ENCODE measurements at places on chromosomes 16 and 17. TPM values are rescaled to one million over a fixed set of nuclear protein-coding genes. Genes with fewer than 3 reads are reported as not detected.

DNA sequence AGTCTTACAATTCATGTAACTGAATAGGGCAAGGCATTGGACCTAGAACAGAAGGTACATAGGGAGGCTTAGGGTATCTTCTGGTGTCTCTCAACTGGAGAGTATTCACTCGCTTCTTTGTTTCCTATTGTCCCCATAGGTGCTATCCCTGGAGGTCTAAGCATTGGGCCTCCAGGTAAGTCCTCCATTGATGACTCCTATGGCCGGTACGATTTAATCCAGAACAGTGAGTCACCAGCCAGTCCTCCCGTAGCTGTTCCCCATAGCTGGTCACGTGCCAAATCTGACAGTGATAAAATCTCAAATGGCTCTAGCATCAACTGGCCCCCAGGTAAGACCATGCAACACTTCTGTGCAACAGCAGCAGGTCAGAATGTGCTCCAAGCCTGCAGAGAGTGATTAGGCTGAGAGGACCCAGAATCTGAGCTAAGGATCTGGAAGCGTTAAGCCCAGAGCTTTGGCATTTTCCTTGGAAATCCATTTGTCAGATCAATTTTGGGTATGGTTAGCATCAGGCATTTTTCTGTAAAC lies 35.7 kb downstream of the TMC6 start:
- DNase-seq, result no peak
- no peaks in the 10 kb centered on the region for H3K27me3 ChIP-seq
- H3K27ac ChIP-seq, result no peak overlapping the region
- no peak overlapping the region for H3K4me3 ChIP-seq
- no peaks in the 10 kb centered on the region for H3K4me1 ChIP-seq
- H3K36me3 ChIP-seq, result no peaks in the 10 kb centered on the region

DNA sequence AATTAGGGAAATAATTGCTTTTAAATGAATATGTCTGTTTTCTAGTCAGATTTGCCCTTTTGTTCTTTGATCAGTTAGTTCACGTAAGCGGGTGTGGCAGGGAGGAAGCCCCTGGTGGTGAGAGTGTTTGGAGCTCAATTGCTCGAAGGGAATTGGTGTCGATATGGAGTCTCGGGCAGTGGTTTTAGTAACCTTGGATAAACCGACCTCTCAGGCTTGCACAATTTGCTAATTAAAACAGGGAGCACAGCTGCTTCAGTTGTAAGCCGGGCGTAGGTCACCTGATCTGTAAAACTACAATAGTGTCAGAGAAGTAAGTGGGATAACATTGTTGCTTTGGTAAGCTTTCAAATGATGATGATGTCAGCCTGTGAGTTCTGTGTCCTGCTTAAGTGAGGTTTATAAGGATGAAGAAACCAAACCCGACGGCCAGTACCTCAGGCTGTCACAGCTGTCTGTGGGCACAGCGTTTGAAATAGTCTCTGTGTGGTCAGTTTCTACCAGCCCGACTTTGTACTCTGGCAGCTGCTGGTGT lies 2.9 kb downstream of the ZNF750 start:
- no peaks in the 10 kb centered on the region for H3K27me3 ChIP-seq
- no peaks in the 10 kb centered on the region for H3K36me3 ChIP-seq
- H3K4me1 ChIP-seq, result peaks cover 8% of the 10 kb centered on the region
- H3K4me3 ChIP-seq, result no peak overlapping the region

DNA sequence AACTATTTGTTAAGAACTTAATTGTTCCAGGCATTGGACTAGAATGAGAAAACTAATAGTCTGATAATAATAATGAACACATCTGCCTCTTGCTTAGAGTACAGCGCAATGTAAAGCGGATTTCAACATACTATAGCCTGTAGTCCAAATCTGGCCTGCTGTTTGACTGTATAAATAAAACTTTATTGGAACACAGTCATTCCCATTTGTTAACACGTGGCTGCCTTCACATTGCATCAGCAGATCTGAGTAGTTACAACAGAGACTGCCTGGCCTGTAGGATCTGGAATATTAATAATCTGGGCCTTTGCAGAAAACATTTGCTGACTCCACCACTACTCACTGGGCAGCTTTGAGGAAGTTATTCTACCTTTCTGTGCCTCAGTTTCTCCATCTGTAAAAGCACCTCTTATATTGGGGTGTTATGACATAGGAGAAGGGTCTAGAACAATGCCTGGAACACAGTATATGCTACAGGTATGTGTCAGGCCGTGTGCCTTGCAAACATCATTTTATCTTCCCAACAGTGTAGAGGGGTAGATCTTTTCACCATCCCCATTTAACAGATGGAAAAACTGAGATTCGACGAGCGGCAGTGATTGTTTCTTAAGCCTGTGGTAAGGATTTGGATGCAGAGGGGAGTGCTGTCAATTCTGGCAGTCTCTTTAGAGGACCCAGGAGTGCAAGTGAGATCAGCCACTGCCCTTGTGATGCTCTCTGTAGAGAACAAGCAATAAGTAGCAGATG lies 22.2 kb downstream of the PDILT start:
- no peak overlapping the region for H3K27ac ChIP-seq
- no peaks in the 10 kb centered on the region for H3K4me1 ChIP-seq

DNA sequence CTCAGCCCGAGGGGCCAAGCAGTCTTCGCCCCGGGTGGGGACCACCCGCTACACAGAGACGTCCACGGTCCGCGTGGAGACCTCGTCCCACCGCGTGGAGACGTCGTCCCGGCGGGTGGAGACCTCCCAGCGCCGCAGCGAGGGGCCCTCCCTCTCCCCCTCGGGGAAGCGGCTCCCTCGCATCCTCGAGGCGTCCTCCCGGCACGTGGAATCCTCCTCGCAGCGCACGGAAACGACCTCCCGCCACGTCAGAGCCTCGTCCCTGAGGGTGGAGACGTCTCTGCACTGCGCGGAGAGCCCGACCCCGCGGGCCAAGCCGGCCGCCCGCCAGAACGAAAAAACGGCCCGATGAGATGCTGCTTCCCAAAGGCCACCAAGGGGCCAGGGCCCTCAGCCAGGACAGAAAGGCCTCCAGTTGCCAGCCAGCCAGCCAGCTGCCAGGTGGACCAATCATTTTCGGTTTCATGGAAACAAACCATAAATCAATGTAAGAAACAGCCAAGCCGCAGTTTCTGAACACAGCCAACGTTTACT lies 424 bp downstream of the C17orf100 start:
- peaks cover 10% of the 10 kb centered on the region for H3K27me3 ChIP-seq
- H3K36me3 ChIP-seq, result no peaks in the 10 kb centered on the region
- DNase-seq, result peak; percentile 63
- H3K27ac ChIP-seq, result peak overlapping the region; percentile 90
- peak overlapping the region; percentile 59 for H3K4me3 ChIP-seq

DNA sequence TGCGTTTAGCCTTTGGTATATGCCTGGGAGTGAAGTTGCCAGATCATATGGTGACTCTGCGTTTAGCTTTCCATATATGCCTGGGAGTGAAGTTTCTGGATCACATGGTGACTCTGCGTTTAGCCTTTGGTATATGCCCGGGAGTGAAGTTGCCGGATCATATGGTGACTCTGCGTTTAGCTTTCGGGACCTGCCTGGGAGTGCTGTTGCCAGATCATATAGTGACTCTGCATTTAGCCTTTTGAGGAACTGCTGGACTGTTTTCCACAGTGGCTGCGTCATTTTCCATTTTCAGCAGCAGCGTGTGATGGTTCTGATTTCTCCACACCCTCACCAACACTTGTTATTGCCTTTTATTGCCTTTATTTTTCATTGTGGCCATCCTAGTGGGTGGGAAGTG lies 73.0 kb downstream of the OR1D5 start:
- H3K4me3 ChIP-seq, result no peak overlapping the region
- no peak for DNase-seq
- no peaks in the 10 kb centered on the region for H3K27me3 ChIP-seq
- no peak overlapping the region for H3K27ac ChIP-seq
- H3K36me3 ChIP-seq, result no peaks in the 10 kb centered on the region

DNA sequence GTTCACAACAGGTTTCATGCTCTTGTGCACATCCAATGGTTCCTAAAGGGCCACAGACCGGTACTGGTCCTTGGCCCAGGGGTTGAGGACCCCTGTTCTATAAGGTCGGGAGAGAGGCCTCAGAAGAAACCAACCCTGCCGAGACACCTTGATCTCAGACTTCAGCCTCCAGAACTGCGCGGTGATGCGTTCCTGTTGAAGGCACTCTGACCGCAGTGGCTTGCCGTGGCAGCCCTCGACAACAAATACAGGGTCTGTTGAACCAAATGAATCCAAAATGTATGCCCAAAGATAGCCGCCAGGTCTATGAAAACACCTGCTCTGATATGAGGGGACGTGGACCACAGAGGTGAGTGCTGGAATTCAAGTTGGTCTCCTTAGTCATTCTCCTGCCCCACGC lies 389.8 kb downstream of the SEC14L1 start:
- H3K4me3 ChIP-seq, result no peak overlapping the region
- no peaks in the 10 kb centered on the region for H3K36me3 ChIP-seq

C16orf86 gene
- total RNA-seq, result 1.4 TPM

- H3K4me1 ChIP-seq, result no peaks in the 10 kb centered on the region
- no peak overlapping the region for H3K4me3 ChIP-seq
- peaks cover 40% of the 10 kb centered on the region for H3K36me3 ChIP-seq
- no peak for DNase-seq
- H3K27me3 ChIP-seq, result no peaks in the 10 kb centered on the region
- no peak overlapping the region for H3K27ac ChIP-seq
Measured at GRCh38 chr17:4891411-4892410, 7.6 kb upstream of the C17orf107 start.

CCDC182 gene
- total RNA-seq, result not detected
